ENCODE measurements at places on chromosomes 5 and 9.
A peak's percentile ranks its signal among the peaks of the same experiment; 100 is the strongest.

DNA sequence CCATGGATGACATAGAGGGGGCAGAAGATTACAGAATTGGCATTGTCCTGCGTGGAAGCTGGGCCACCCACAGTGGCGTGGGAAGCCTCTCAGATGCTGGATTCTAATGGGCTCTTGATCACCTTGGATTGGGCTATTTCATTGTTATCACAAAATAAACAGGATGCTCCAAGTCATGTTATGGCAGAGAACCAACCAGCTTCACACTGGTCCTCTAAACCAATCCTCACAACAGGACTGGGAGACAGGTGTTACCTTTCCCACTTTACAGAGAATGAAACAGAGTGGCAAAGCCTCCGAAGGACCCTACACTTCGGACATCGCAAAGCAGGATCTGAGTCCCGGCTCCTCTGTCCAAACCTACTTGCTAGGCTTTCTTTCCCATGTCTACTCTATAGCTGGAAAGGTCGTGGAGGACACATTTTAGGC is 455 bp upstream of the SMIM3 start:
- DNase-seq: no peak

GRCh38 chr5:129367883-129368282 is 92.2 kb upstream of the ADAMTS19 start:
- no peak for DNase-seq

DNA sequence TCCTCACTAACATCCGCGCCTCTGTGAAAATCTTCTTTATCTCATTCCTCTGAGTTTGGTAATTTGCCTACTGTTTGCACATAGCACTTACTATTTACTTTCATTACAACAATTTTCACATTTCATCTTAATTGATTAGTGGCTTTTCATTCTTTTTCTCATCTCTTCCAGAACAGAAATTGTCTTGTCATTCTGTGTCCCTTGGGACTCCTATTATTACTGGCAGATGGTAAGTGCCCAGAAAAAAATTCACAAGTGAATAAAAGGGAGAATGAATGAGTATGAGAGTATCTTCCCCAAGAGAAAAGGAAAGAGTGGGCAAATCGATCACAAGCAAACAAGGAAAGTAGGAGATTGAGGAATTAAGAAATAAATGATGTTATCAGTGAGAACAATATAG is 876.1 kb downstream of the TLE4 start:
- no peak for DNase-seq

GRCh38 chr9:121364077-121364476 is 6.0 kb downstream of the STOM start:
- DNase-seq: no peak

GRCh38 chr5:122999947-123000563 is 36.5 kb downstream of the PPIC start:
- DNase-seq: peak; percentile 44

DNA sequence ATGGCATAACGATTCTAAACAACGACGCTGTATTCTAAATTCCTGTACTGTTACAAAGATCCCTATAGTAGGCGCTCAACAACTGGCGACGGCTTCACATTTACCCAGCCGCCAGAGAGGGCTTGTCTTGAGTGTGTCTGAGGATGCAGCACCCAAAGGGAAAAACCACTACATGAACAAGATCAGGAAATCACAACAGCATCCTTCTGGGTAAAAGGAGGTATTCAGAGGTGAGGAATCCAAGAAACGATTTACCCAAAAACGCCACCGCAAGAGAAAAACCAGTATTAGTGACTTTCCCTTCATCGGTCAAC is 711 bp downstream of the TTC33 start:
- peak; percentile 70 for DNase-seq

DNA sequence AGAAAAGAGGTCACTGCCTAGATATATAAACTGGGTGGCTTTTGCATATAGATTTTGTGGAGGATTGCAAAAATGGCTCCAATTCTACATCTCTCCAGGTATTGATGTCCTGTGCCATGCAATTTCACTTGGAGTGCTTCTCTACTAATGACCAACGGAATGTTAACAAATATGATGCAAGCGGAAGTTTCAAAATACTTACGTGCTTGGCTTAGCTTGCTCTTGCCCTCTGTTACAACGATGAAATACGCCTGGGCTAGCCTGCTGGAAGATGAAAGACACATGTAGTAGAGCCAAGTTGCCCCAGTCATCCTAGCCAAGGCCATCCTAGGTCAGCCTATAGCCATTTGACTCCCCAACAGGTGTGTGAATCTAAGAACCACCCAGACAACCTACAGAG is 3.6 kb upstream of the POC5 start:
- no peak for DNase-seq

- no peak for DNase-seq
Measured at GRCh38 chr5:141516672-141517025, 27.8 kb downstream of the PCDHGC5 start.

DNA sequence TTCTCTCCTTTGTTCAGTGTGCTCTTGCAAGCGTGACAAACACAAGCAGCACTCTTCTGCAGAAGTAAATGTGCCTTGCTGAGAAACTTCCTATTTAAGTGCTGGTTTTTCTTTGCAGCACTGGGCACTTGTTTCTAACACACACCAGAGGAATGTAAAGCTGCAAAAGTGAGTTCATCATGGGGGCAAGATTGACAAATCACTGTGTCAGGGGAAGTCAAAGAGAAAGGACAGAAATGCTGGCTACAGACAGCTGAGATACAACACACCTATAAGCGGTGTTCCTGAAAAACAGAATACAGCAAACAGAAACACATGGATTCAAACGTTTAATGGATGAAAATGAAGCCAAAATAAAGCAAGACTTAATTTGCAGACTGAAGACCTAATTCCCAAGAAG is 19.6 kb downstream of the ROR2 start:
- no peak for DNase-seq

DNA sequence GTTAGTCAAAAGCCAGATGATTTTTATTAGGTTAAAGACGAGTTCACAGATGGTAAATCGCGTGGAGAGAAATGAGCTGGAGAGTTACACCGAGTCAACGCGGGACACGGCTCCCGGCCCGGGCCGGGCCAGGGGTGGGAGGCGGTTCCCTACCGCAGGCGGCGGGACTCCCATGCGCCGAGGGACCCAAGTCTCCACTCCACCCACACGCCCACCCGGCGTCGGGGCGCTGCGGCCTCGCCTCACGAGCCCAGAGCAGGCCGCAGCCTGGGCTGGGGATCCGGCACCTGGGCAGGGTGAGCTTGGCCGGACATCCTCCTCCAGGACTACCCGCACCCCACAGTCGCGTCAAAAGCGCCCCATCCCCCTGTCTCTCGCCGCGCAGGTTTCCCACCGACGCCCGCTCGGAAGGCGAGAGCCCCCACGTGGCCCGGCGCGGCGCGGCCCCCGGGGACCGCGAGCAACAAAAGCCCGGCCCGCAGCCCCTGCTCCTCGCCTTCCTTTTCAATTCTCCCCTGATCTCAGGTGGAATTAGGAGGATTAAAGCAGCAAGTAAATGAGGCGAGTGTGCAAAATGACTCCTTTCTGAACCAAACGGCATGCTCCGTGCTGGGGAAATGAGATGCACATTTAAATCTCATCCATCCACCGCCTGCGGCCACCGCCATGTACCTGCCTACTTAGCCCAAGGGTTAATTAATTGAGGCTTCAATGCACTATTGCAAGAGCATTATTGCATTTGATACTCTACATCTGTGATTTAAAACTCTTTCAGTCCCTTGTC is 196.5 kb upstream of the TBCA start:
- DNase-seq: no peak

DNA sequence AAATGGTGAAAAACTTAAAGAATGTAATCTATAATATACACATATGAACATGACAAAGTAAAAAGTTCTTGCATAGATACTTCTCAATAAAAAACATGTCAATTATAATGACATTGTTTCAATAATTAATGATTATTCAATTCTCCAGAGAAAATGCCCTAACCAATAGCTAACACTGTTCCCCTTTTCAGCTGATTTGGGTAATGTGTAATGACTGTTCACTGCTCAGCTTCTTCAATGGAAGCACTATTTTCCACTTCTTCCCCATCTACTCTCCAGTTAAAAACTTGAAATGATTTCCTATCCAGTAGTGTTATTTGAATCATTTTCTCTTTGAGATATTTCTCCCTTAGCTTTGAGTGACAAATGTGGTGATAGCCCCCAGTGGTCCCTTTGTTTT is 62.3 kb downstream of the CEP120 start:
- no peak for DNase-seq

- DNase-seq: peak; percentile 66
Measured at GRCh38 chr5:80754900-80755299, 100.1 kb upstream of the DHFR start.

GRCh38 chr9:133103183-133103986 is 17.7 kb downstream of the RALGDS start:
- DNase-seq: peak; percentile 51

DNA sequence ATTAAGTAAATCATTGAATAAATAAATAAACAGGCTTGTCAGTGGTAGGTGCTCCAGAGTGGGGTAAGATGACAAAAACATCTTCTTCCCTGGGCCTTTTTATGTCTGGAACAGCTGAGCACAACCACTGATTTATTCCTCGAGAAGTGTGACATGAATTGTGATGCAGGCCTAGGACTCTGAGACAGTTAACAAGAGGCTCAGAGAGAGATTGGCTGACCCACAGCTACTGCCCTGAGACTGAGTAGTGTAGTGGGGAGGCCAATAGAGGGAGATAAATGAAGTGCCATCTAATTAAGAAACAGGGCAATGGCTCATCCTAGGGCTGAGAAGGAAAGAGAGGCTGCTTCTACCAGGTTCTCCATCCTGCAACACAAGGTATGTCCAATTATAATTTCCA is 369.3 kb upstream of the TRPC7 start:
- DNase-seq: no peak

GRCh38 chr5:173963867-173964441 is 25.0 kb upstream of the C5orf47 start:
- DNase-seq: no peak

DNA sequence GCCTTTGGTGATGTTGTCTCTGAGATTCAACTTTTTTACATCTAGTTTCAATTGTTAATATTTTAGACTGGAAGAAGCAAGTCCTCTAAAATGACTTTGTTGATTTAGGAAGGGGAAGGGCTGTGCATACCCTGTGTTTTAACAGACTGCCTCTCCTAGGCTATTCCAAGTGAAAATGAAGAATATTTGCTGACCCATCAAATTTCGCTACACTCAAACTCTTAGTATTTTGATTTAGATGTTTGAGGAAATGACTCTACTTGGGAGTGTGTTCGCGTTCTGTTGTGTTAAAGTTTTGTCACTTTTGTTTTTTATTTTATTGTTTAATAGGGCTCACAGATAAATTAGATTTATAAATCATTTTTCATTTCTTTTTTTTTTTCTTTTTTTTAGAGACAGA is 3.6 kb downstream of the MARVELD2 start:
- no peak for DNase-seq

DNA sequence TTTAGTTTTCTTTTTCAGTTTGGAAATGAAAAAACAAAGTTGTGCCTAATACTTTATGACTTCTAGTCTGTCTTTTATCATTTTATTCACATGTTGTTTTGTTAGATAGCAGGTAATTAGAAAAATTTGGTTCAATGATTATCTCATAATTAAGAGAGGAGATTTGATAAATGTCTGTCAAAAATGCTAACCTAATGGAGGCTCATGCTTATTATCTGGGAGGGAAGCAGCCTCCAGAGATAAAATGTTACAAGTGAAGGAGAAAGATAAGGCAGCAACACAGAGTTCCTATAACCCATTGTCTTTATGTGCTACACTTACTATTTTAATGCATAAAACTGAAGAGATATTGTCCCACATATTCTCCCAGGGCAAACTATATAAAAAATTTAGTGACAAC is 53.5 kb downstream of the SLC27A6 start:
- DNase-seq: no peak

GRCh38 chr9:112110094-112110776 is 64.9 kb downstream of the SUSD1 start:
- no peak for DNase-seq

DNA sequence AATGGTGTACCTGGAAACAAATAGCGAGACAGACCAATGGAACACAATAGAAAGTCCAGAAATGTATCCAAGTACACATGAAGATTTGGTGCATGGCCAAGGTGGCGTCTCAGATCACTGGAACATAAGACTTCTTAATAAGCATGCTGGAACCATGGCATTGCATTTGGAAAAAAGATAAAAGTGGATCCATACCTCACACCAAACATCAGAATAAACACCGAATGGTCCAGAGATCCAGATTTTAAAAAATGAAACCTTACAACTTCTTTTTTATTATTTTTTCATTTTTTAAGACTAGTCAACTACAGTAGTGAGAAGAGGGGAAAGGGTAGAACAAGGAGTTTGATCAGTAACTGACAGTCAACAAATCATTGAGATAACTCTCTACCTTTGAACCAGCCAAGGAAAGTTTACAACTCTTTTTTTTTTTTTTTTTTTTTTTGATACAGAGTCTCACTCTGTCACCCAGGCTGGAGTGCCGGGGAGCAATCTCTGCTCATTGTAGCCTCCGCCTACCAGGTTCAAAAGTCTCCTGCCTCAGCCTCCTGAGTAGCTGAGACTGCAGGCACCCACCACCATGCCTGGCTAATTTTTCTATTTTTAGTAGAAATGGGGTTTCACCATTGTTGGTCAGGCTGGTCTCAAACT is 8.8 kb upstream of the DUSP1 start:
- no peak for DNase-seq

DNA sequence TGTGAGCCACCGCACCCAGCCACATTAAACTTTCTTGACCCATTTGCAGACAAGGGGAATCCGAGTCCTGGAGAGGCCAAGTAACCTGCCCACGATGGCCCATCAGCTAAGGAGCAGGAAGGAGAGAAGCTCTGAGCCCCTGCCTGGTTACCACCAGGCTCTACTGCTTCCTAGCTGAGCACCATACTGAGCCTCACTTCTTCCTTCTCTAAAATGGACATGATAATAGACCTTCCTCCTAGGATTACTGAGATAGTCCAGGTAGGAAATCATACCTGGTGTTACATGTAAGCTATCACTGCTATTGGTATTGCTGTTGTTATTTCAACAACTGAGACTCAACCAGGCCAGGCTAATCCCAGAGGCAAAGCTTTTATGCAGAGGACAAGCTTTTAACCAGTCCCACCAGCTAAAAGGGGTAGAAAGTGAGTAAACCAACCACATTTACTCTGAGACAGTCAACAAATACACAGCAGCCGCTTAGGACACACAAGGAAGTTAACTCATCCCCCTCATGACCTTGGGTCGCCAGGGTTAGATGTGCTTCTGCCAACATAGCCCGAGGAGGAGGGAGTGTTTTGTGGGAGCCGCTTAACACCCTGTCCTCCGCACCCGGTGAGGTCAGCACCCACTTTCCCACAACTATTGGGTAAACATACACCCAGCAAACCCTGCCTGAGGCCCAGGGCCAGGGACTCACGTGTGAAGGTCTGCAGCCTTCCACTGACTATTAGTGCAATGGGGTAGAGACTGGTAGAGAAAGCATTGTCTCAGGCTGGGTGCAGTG is 20.6 kb upstream of the PTGES start:
- no peak for DNase-seq

GRCh38 chr9:72289401-72289800 is 75.6 kb downstream of the ZFAND5 start:
- no peak for DNase-seq

DNA sequence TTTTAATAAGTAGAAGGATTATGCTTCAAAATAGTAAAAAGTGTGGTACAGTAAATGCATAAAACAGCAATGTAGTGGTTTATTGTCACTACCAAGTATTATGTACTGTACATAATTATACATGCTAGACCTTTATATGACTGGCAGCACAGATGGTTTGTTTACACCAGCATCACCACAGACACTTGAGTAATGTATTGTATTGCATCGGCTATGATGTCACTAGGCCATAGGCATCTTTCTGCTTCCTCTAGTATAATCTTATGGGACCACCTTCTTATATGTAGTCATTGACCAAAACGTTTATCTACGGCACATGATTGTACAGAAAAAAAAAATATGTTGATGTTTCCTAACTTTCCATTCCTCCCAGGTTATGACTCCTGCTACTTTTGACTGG is 31.9 kb upstream of the SSBP2 start:
- no peak for DNase-seq
